ENCODE measurements at places on chromosomes 3 and 15.

DNA sequence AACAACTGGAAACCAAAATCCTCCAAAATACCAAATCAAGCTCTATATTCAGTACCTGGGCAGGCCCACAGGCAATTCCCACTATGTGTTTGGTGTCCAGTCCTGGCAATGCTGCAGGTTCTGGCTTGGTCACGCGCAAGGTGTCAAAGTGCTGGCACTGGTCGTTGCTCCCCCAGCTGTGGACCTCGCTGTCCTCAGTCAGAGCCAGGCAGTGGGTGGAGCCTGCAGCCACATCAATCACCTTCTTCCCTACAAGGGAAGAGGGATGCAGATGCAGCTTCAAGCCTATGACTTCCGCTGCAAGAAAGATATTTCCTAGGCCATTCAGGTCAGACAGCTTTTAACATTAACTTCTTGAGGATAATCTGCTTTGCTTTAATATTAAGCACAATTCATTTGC, 61.3 kb downstream of the HERC2 start:
- no peak overlapping the region for H3K27ac ChIP-seq
- no peaks in the 10 kb centered on the region for H3K4me1 ChIP-seq
- peaks cover 11% of the 10 kb centered on the region for H3K36me3 ChIP-seq
- no peak for DNase-seq

DNA sequence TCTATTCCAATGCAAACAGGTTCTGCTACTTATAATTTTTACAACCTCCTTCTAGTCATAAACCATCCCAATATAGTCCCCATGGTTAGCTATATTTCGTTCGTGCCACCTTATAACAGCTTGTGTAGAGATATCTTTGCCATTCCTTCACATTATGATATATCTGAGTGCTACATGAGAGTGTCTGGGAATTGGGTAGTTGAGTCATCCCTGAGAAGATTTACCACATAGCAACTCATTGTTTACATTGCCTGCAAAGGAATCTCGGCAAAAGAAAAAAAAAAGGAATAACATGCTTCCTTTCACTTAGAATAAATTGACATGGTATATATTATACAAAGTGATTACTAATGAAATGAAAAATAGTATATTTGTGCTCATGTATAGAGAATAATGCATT, 86.0 kb upstream of the VGLL3 start:
- H3K4me3 ChIP-seq = no peak overlapping the region
- DNase-seq = no peak
- H3K27ac ChIP-seq = no peak overlapping the region
- no peaks in the 10 kb centered on the region for H3K4me1 ChIP-seq

GRCh38 chr3:54965746-54966145, 37.9 kb upstream of the LRTM1 start:
- no peak overlapping the region for H3K4me3 ChIP-seq
- no peak for DNase-seq
- H3K27me3 ChIP-seq = no peaks in the 10 kb centered on the region
- H3K4me1 ChIP-seq = no peaks in the 10 kb centered on the region
- H3K27ac ChIP-seq = no peak overlapping the region
- no peaks in the 10 kb centered on the region for H3K36me3 ChIP-seq

GRCh38 chr3:105927741-105928140, 58.9 kb upstream of the CBLB start:
- no peaks in the 10 kb centered on the region for H3K4me1 ChIP-seq
- H3K4me3 ChIP-seq = no peak overlapping the region
- no peaks in the 10 kb centered on the region for H3K36me3 ChIP-seq
- no peaks in the 10 kb centered on the region for H3K27me3 ChIP-seq
- no peak for DNase-seq

GRCh38 chr3:27160779-27161287, 208.3 kb downstream of the NEK10 start:
- DNase-seq = no peak
- H3K27ac ChIP-seq = no peak overlapping the region
- H3K4me1 ChIP-seq = no peaks in the 10 kb centered on the region
- H3K4me3 ChIP-seq = no peak overlapping the region
- no peaks in the 10 kb centered on the region for H3K36me3 ChIP-seq

- H3K27ac ChIP-seq = no peak overlapping the region
- no peak for DNase-seq
- H3K36me3 ChIP-seq = no peaks in the 10 kb centered on the region
- no peaks in the 10 kb centered on the region for H3K27me3 ChIP-seq
These were observed 545.6 kb upstream of the ZNF385D start for GRCh38 chr3:22296601-22297000.

GRCh38 chr3:34683851-34684250, 885.4 kb downstream of the PDCD6IP start:
- no peaks in the 10 kb centered on the region for H3K27me3 ChIP-seq
- no peaks in the 10 kb centered on the region for H3K36me3 ChIP-seq
- no peaks in the 10 kb centered on the region for H3K4me1 ChIP-seq

- no peaks in the 10 kb centered on the region for H3K36me3 ChIP-seq
- no peaks in the 10 kb centered on the region for H3K27me3 ChIP-seq
- DNase-seq = no peak
- H3K27ac ChIP-seq = no peak overlapping the region
- H3K4me3 ChIP-seq = no peak overlapping the region
These were observed 1223.2 kb downstream of the OTOL1 start for GRCh38 chr3:162719684-162720341.

DNA sequence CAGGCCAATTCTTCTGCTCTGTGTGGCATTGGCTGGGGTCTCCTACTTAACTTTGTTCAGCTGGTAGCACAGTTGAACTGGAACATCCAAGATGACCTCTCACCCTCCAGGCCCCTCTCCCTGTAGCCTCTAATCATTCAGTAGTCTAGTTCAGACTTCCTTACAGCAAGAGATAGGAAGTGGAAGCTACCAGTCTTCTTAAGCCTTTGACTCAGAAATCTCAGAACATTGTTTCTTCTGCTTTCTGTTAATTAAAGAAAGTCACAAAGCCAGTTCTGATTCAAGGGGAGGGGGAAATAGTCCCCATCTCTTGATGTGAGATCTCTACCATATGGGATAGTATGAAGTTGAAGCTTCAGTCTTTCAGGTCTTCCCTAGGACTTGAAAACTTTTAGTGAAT, 18.8 kb upstream of the SACM1L start:
- no peak for DNase-seq
- H3K4me1 ChIP-seq = no peaks in the 10 kb centered on the region
- H3K4me3 ChIP-seq = no peak overlapping the region
- no peaks in the 10 kb centered on the region for H3K27me3 ChIP-seq

GRCh38 chr3:88059380-88060170, 520 bp downstream of the ZNF654 start:
- H3K4me1 ChIP-seq = no peaks in the 10 kb centered on the region
- H3K27ac ChIP-seq = peak overlapping the region; percentile 98
- H3K36me3 ChIP-seq = no peaks in the 10 kb centered on the region
- DNase-seq = peak; percentile 39
- no peaks in the 10 kb centered on the region for H3K27me3 ChIP-seq

- no peaks in the 10 kb centered on the region for H3K27me3 ChIP-seq
- no peak overlapping the region for H3K27ac ChIP-seq
- H3K36me3 ChIP-seq = no peaks in the 10 kb centered on the region
- H3K4me1 ChIP-seq = no peaks in the 10 kb centered on the region
- no peak for DNase-seq
These were observed 103.5 kb downstream of the CHSY1 start for GRCh38 chr15:101148166-101148880.

- no peaks in the 10 kb centered on the region for H3K36me3 ChIP-seq
- H3K27me3 ChIP-seq = no peaks in the 10 kb centered on the region
- H3K4me3 ChIP-seq = no peak overlapping the region
- no peak for DNase-seq
- no peak overlapping the region for H3K27ac ChIP-seq
These were observed 47.6 kb upstream of the ARF4 start for GRCh38 chr3:57644740-57645139.
